Left ventricle myocardium inferior (tissue), 1 donor: ENCODE measurements at places on chromosomes 5 and 9.

GRCh38 chr5:91885291-91886265 lies 502.5 kb upstream of the ARRDC3 start:
- no peak for DNase-seq

DNA sequence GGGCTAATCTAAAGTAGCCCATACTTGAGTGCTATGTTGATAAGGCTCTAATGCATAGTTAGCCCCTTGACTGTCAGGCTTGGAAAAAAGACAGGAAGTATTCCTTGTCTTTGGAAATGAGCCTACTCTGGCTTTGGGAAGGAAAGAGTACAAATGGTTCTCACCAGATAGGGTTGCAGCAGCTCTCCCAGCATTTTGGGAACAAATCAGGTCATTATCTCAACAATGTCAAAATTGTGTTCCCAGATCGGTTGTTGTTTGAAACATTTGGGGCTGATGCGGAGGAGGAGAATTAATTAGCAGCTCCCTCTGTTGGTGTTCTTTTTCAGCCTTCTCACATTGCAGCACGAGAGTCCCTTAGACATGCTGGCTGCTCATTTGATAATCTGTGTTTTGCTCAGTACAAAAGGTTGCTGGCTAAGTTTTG lies 294.7 kb upstream of the DMRT1 start:
- no peak for DNase-seq

DNA sequence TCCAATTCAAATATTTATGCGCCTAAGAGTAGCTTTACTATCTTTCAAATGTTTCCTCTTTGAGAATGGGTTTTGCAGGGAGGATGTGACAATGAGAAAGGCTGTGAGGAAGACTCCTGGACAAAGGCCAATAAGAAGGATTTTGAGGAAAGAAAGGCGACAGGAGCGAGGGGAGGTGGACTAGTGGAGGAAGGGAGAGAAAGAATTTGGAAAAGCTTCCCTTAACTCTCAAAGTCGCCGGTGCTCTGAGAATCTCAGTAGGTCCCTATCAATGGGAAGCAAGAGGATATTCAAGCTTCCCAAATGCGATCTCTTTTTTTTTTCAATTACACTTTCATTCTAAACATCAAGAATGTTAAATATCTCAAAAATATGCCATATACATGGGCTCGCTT lies 2.8 kb upstream of the CDC20B start:
- no peak for DNase-seq

GRCh38 chr5:96031180-96031579 lies 69.5 kb upstream of the ELL2 start:
- DNase-seq, result no peak

- DNase-seq, result no peak
These were observed 48.6 kb downstream of the UBAP1 start for GRCh38 chr9:34227445-34227844.

DNA sequence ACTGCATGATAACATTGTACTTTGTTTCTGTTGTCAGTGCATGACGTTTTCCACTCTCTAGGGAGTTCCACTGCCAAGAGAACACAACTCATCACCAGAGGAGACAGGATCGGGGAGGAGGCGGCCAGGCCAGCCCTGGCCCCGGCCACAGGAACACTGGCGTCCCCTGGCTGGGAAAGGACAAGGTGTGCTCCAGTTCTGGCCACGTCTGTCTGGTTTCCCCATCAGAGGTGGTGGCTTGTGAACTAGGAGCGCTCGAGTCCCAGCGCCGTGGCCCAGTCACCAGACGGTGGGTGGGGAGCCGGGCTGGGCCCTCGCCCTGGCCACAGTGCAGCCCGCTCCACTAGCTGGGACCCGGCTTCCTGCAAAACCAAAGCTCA lies 211.9 kb upstream of the IRX4 start:
- DNase-seq, result no peak

DNA sequence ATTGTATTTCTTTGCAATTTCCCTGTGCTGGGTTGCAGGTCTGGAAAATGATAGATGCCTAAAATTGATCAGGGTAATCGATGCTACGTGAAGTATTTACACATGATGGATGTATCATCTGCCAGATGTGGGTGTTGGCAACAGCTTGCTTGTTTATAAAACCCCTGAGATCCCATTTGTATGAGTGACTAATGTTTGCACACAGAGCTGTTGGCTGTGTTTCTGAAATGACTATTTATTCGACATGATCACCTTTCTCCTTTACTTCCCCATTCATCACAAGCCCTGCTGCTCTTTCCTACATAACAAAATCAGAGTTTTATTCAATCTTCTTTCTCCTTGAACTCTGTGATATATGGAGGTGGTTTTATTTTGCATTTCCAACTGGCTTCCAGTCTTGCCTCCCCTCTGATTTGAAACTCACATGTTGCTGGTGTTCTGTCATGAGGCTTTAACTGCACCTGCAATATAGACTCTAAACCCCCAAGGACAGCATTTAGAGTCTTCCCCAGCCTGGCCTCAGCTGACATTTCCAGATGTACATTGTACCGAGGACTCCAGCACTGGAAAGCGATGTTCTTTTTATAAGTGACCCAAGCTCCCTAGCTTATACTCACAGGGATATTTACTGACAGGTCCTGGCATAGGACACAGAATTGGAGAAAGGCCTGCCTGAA lies 50.7 kb upstream of the SHB start:
- no peak for DNase-seq

DNA sequence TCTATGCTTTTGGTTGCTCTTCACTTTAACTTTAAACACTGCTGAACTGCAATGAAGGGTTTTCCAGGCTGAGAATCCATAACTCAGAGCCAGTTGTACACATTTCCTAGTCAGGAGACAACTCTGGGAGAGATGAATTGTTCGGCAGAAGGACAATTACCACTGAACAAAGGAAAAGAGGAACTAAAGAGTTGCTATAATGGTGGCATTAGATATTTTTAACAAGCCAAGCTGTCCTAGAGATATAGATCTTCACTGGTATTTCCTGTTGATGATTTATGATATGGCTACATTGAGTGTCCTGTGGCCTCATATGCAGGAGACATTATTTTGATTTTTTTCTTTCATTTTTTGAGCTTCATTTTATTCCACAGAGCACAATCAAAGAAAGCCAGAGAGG lies 219.1 kb upstream of the PCSK5 start:
- no peak for DNase-seq
